ENCODE measurements at places on chromosomes 4 and X. TPM values are rescaled to one million over a fixed set of nuclear protein-coding genes. Genes with fewer than 3 reads are reported as not detected.

DNA sequence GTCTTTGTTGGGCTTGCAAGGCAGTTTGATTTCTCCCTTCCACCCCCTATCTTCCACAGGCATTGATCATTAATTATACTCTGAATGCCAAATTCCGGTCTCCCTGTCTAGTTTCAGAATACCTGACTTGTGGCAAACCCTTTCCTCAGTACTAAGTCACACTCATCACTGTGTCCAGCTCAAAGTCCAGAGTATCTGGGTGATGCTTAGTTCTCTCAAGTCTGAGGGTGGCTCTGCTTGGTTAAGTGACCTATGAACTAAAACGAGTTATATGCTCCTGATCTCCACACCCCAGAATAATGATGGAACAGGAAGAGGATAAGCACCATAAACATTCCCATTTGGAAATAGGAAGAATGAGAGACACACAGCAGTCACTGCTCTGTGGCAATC lies 6.5 kb downstream of the SMIM9 start:
- no peak for DNase-seq

DNA sequence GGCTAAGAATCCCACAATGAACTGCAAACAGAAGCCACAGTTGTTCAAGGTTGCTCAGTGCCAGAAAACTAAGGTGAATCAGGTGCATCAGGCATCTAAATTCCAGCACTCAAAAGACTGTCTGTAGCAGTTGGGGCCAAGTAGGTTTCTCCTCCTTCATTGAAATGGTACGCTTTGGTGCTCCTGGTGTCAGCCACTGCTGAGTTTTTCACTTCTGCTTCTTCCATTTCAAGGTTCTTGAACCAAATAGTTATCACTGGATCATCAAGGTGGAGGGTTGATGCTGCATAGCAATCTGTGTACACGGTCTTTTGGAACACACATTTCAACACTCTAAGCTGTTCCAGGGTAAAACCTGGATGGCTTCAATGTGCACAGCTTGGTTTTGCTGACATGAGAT lies 74.4 kb downstream of the TMA16 start:
- DNase-seq = no peak

DNA sequence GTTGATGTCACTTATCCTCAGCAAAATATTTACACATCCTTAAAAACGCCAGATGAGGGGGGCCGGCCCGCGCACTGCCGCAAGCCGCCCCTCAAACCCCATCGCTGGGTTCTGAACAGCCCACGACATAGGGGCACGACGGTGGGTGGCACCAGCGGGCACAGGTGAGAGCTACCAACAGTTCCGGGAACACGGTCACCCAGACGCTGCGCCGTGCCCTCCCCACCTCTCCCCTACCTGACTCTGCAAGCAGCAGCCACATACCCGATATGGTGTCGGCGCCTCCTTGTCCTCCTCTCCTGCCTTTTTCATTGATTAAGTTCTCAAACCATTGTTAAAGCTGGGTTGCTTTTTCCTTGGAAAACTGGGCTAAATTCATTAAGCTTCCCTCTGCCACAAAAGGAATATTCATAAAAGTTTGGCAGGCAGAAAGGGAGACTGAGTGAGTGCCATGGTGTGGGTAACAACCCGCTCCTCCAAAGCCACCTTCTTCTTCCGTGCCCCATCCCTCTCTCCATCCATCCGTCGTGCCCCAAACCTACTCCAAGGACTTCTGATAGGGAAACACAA lies 1.4 kb downstream of the RAI2 start:
- no peak for DNase-seq

DNA sequence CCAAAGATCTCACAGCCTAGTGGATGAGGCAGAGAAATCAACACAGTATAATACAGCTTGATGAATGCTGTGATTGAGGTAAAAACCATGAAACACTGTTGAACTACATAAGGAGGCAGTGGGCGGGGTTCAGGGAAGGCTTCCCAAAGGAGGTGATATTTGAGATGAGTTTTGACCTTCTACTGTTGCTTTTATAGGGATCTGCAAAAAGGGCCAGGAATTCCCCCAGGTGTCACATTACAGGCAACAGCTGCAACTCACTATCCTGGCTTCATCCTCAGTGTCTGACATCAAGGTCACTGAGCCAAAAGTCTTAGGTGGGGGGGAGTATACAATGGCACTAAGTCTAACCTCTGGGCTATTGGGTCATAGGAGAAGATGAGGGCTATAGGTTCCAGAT lies 185.7 kb upstream of the NRK start:
- DNase-seq = no peak

GRCh38 chr4:2254665-2255500 lies 7.0 kb downstream of the MXD4 start:
- DNase-seq = no peak

DNA sequence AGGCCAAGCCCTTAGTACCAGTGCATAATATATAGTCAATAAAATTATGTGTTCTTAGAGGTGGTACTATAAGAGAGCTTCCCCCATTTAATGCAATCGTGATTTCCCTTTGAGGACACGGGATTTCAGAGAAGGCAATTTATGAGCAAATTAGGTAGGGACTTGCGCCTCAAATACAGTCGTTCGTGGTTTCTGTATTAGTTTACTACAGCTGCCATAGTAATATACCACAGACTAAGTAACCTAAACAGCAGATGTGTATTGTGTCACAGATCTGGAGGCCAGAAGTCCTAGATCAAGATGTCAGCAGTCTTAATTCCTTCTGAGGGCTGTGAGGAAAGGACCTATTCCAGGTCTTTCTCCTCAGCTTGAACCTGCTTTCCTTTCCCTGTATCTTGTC lies 1.5 kb upstream of the PUDP start:
- no peak for DNase-seq

GRCh38 chr4:108411836-108412235 lies 208.5 kb upstream of the RPL34 start:
- DNase-seq = no peak

DNA sequence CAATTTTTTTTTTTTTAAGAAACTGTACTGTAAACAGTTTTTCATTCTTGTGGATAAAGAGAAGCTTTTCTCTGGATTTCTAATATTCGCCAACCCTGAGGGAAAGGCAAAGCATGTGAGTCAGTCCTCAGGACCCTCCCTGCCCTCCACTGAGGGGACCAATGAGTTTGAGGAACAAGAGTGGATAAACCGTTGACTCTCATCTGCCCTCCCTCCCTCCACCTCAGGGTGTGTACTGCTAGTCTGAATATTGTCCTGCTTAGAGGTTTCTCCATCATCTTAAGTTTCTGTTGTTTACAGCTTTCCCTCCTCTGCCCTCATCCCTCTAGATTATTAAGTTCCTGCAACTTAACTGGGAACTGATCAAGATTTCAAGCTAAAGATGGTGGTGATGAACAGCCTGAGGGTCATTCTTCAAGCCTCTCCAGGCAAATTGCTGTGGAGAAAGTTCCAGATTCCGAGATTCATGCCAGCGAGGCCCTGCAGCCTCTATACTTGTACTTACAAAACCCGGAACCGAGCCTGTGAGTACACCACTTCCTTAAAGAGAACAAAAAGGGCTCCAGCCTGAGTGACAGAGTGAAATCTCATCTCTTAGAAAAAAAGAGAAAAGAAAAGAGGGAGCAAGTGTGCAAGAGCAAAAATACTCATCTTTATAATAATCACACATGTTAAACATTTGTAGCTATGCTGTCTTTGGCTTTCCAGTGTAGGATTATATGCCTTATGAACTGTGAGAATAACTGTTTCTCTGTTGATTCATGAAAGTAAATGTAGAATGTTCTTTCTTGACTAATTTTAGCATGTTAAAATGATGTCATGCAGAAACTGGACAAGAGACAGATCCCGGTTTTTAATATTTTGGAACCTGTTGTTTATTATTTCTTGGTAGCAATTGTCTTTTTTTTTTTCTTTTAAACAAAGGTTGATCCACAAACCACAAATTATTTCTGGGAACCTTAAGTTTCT lies 11.9 kb downstream of the CA5B start:
- no peak for DNase-seq

- DNase-seq = no peak
These were observed 62.4 kb downstream of the APOO start for GRCh38 chrX:23845351-23845817.

- DNase-seq = peak; percentile 19
These were observed 2.4 kb upstream of the PTCHD1 start for GRCh38 chrX:23332101-23332887.

DNA sequence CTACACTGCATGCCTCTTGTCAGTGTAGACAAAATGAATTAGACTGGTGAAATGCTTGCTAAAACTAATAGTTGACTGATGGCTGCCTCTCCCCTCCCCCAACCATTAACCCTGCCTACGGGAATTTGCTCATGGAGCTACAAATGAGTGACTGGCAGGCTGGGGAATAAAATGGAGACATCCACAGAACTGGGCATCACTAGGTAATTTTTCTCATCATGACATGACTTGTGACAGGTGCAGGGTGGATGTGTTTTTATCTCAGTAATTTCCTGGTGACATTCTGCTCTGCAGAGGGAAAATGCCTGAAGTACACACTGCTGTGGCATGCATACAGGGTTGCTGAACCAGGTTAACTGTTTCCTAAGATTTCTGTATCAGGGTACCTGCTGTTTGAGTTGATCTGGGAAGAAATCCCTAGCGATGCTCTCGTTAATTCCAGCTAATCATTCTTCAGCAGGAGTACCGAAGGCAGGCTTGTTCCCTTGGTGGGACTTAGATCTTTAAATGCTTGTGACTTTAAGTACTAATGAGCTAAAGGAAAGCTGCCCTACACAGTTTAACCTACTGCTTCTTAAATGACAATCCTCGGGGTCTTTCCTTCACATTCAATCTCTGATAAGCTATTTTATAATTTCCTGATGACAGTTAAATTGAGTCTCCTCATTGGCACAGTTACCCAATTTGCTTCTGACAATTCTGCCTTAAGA lies 376.3 kb upstream of the LCORL start:
- no peak for DNase-seq

- no peak for DNase-seq
These were observed 65.5 kb downstream of the SH3RF1 start for GRCh38 chr4:169205075-169205743.

The CENPI gene
- 26.9 TPM for total RNA-seq

The ADH7 gene
- total RNA-seq = not detected

The DDIT4L gene
- total RNA-seq = 46.5 TPM

The SRD5A3 gene
- total RNA-seq = 14.3 TPM

The XKRX gene
- 2.6 TPM for total RNA-seq

The PPEF2 gene
- not detected for total RNA-seq

The CCDC110 gene
- not detected for total RNA-seq

The XIAP gene
- total RNA-seq = 40.9 TPM
